ENCODE measurements at places on chromosomes 2 and 18.

DNA sequence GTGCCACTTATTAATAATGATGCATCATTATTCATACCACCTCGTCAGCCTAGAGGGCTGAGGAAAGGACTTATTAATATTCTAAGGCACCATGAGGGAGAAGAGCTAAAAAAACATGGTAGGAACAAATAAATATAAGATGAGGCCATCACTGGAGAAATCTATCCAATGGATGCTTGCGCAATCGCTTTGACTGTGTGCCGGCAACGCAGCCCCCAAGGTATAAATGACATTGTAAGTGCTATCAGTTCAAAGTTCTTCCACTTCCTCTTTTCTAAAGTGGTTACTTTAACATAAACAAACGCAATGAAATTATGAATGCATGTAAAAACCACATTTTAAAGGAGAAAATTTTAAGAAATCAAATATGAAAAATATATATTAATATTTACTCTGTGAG, 164.6 kb downstream of the EIPR1 start:
- no peak for DNase-seq

DNA sequence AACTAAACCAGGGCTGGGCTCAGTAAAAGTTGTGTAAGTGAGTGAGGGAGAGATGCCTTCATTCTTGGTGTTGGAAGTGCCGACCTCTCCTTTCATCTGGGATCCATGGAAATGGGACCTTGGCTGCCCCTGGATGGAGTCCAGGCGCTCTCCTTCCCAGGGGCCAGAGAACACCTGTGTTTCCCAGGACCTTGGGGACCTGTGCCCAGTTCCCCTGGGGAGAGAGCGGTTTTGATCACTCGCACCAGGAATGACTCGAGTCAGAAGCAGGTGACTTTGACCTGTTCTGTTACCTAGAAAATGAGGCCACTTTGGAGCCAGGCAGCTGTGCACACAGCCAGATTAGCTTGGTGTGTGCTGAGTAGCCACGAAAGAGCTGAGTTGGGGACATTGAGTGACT, 97.3 kb downstream of the SH3BP4 start:
- DNase-seq = no peak

- no peak for DNase-seq
Measured at GRCh38 chr2:142694282-142694681, 183.2 kb upstream of the KYNU start.

DNA sequence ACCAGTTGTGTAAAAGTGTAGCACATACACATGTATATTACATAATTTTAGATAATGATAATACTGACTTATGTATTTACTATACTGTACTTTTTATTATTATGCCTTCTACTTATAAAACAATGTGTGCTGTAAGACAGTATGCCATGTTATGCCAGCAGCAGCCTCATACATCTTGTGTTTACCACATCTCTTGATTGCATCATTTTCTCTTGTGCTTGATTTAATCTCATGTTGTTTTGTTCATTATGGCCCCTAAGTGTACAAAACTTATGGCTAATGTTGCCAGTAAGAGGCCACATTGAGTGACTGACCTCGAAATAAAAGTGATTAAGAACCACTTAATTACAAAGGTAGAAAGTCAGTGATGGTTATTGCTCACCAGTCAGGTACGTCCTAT, 128.0 kb upstream of the SP5 start:
- no peak for DNase-seq

DNA sequence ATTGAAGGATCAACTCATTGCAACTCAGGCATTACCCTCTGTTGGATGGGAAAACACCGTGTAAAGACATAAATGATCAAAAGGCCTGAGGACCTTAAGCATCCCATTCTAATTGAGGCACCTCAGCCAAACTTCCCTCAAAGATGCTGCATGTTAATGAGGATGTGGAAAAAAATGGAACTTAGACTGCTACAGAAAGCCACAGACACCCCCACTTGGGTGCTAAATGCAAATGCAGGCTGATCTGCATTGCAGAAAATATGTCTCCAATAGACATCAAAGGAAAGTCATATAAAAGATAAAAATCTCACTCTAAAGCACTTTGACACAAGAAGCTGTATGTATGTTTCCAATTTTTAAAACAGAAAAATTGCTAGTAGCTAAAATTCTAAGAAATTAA, 504.7 kb downstream of the KCNJ3 start:
- no peak for DNase-seq

- DNase-seq = no peak
Measured at GRCh38 chr2:48601349-48601748, 16.3 kb upstream of the GTF2A1L start.

- DNase-seq = no peak
Measured at GRCh38 chr2:180692322-180692721, 288.1 kb upstream of the UBE2E3 start.

All from stimulated activated CD4-positive, alpha-beta T cell treated with anti-CD3 and anti-CD28 coated beads, Interleukin-1b, Interleukin-23, amount 100 ng/mL, for 24 hours (primary cell).